ENCODE measurements at places on chromosomes 12 and 14.

DNA sequence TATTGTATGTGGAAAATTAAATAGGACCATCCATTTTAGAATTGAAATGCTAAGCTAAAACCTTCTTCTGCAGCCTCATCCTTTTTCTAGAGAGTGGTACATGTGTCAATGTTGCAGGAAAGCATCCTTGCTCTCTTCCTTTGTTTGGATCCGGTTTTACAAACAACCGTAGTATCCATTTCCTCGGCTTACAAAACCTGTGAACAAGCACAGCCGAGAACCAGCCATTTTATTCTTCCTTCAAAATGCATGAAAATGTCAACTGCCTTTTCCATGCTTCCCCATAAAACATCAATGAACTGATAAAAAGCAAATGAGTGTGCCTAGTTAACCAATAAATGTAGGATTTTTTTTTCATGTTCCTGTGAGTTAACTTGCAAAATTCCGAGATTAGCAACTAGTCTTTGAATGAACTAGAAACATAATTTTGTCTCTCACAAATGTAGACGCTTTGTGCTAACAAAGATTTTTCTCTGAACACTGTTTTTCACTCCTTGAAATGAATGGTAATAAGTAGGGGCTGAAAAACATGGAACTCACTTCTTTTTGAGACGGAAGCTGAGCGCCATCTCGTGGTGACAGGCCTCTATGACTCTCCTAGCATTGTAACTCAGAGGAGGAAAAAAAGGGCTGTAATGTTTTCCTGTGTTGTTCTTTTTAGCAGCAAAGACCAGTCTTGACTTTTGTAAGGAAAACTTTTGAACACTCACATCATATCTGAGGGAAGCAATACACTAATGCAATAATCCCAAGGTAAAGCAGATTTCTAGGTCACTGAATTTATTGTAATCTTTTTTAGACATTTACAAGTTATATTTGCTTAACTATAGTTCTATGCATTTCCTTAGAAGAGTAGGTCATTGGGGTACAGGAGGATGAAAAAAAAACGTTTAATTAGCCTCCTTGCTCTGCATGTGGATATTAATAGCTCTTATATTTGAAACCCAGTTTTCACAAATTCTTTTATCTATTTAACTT lies 157.4 kb upstream of the FOXG1 start:
- no peak for DNase-seq

GRCh38 chr14:99360774-99361595 lies 89.0 kb upstream of the BCL11B start:
- DNase-seq, result no peak

DNA sequence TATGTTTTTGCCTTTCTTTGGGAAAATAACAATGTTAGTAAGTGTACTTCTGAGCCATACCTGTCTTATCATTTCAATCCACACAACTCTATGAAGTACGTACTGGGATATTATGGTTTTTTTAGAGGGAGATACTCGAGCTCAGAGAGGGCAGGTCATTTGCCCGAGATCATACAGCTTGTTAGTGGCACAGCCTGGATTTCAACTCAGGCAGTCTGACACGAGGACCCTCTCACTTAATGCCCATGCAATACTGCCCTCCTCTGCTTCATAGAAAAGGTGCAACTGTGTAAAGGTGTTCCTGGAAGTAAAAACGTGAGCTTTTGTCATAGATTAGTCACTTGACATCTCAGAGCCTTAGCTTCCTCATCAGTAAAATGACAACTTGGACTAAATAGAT lies 128.0 kb downstream of the NDUFA12 start:
- no peak for DNase-seq

GRCh38 chr12:106428384-106428783 lies 70.8 kb downstream of the POLR3B start:
- no peak for DNase-seq

GRCh38 chr14:22276913-22277816 lies 311.9 kb downstream of the DAD1 start:
- no peak for DNase-seq

DNA sequence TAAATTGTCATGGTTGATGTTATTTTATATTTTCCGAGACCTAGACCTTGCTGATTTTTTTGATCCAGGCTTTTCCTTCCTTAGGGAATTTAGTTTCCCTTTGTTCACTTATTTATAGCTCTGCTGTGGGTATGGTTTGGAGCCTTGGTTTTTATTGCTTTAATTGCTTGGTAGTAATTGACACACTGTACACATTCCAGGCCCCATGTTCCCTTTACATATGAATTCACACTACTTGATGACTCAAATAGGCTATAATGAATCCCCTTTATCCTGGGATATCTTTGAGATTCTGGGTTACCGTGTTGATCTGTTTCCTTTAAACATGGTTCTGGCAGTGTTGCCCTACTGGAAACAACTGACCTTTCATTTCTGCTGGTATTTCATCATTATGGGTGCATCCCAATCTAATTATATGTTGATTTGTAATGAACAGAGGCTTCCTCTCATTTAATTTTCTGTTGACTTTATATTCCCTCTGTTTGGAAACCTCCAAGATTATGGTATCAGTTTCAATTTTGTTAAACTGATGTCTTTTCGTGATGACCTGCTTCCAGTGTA lies 424.0 kb downstream of the RAD51B start:
- no peak for DNase-seq

- no peak for DNase-seq
These were observed 232.4 kb upstream of the SFSWAP start for GRCh38 chr12:131478468-131478867.

- no peak for DNase-seq
These were observed 21.4 kb downstream of the CLSTN3 start for GRCh38 chr12:7151532-7151931.

- no peak for DNase-seq
These were observed 910 bp upstream of the SRP54 start for GRCh38 chr14:34981743-34982420.

DNA sequence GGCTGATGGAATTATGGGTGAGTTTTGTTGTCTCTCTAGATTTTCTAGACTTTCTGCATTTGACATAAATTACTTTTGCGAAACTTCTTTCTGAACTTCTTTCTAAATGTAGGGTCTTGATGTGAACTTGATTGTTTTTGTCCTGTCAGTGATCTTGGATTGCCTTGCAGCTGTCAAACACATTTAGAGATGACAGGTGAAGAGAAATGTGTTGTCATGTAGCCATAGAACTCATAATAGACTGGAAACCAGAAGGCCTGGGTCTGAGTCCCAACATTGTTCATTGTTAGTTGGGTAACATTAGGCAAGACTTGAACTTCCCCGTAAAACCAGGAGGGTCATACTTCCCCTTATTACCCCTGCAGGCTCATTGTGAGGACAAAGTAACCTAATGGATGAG lies 109.0 kb downstream of the LRIG3 start:
- no peak for DNase-seq

DNA sequence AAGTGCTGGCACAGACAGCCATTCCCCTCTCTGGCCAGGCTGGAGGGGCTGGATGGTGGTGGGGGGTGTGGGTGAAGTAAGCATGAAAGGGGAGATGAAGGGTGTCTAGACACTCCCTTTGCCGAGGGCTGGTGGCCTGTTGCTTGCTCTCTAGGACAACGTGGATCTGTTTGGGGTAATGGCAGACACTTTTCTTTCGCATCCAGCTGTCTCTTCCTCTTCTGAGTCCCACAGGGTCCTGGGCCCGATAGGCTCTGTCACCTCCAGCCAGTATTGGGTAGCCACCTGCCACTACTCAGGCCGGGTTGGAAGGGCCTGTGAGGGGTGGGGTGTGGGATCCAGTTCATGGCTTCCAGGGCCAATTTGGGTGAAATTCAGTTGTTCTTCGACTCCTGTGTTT lies 218.1 kb downstream of the CACNA1C start:
- no peak for DNase-seq

DNA sequence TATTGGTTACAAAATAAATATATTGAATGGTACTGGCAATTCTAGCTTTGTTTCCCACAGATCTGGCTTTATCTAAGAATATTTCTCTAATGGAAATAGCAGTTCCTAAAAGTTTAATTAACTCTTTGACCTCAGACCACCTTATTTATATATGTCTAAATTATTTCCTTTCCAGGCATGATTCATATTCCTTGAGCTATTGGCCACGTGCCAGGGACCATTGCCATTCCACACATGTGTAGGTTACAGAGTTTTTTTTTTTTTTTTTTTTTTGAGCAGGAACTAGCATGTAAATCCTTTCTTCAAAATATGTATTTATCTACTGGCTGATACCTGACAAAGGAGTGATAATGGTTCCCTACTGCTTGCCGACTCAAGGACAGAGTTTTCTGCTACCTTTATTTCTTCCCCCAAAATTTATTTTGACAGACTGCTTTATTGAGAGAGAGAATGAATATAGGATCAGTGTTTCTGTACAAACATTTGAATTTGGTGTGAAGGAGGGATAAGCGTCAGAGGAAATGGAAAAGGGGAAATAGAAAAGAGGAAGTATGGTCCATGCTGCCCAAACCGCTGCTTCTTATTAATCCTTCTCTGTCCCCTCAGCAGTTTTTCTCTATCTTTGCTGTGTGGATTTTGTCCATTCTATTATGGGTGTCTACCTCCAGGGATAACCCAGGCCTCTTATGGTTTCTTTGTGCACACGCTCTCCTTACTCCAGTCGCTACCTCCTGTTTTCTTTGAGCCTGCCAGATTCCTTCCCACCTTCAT lies 36.4 kb downstream of the PDE3A start:
- no peak for DNase-seq

- DNase-seq, result no peak
These were observed 620 bp downstream of the YBX3 start for GRCh38 chr12:10722502-10722904.

DNA sequence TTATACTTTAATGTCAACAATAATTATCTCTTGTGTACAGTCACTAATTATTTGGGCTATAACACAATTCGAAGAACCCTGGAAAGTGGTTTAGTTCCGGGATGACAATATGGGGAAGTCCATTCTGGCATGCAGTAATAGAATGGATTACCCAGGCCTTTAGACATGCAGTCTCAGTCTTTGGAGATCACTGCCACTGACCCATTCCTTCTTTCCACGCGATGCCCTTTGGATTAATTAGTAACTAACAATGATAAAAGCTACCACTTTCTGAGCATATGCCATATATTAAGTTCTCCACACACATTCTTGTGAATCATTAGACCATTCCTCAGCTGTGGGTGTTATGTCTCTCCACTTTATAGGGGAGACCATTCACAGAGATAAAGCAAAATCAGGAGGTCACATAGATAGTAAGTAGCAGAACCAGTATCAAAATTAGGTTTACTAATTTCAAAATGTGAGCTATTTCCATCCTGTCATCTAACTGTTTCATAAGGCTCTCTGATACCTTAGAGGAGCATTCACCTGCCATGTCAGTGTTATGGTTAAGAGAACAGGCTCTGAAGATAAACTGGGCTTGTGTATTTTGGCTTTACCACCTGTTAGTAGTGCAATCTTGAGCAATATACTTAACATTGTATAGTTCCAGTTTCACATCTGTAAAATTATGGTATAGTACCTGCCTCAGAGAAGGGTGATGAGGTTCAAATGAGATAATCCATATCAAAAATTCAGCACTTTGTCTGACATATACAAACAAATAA lies 27.2 kb upstream of the KCNJ8 start:
- no peak for DNase-seq

DNA sequence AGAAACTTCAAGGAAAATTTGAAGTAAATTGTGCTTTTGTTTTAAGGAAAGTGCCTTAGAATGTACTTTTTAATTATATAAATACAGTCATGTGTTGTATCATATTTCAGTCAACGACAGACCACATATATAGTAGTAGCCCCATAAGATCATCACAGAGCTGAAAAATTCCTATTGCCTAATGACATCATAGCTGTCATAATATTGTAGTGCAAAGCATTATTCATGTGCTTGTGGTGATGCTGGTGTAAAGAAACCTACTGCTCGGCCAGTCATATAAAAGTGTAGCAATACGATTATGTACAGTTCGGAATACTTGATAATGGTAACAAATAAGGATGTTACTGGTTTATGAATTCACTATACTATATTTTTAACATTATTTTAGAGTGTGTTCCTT lies 198.9 kb upstream of the SLC16A7 start:
- no peak for DNase-seq

GRCh38 chr12:127896661-127897060 lies 370.3 kb upstream of the TMEM132C start:
- DNase-seq, result no peak

- DNase-seq, result no peak
These were observed 107.9 kb downstream of the IPO8 start for GRCh38 chr12:30587782-30588181.

DNA sequence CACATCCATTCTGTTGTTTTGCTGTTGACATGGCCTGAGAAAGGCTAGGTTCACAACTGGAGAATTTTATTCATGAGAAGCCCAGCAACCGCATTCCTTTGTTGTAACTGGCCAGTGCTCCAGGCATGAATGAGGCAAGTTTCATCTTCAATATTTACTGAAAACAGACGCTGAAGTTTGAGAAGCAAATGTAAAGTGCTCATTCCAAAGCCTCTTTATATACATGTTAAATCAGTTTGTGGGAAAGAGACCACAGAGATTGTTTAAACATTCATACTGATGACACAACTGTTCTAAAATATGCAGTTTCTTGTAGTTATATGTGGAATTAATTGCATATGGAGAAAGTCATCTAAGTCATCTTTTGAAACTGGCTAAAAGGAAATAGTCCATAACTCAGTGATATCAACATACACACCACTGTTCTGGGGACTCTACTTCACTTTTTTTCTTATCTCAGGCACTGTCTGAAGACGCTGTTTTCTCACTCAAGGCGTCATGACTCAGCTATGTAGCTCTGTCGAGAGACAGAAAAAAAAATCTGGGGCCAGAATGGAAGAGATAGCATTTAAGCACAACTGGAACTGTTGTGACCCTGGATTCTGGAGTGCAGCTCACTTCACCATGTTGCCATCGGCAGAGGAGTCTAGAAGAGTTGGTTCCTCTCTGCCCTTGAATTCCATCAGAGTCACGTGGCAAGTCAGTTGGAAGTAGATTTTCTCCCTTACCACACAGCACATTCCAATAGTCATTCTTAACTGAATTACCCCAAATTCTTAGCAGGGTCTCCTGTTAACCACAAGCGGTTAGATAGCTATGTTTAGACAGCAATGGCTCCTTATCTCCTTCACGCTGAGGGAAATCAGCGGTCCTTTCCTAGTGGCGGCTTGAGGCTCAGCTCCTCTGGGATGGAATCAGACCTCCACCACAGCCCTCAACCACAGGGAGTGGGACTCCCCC lies 258.4 kb upstream of the HMGA2 start:
- no peak for DNase-seq

- DNase-seq, result no peak
These were observed 424.9 kb upstream of the SYT1 start for GRCh38 chr12:78439666-78440065.

DNA sequence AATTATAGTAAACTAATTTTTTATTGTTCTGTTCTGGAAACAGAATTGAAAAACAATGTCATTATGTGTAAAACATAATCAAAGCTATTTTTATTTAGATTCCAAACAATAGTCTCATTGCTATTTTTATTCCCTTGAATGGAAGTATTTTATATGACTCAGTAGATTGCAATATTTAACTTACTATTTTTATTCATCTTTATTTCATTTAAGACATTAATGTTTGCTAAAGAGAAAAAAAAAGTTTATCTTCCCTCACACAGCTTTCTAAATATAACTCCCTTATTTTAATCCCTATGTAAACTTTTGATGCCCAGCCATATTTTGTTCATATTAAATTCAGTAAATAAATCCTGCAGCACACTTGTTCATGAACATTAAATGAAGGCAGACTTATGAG lies 622.4 kb downstream of the SLC6A15 start:
- DNase-seq, result no peak

- peak; percentile 8 for DNase-seq
These were observed 787.0 kb upstream of the TBX3 start for GRCh38 chr12:115470977-115471376.

GRCh38 chr12:54958048-54958658 lies 26.4 kb downstream of the TESPA1 start:
- no peak for DNase-seq
